SW 1271 (cell line): ENCODE measurements at places on chromosomes 1 and 21.

GRCh38 chr21:35528116-35529042 lies 479.3 kb upstream of the RUNX1 start:
- DNase-seq, result no peak

GRCh38 chr1:114482585-114482984 lies 28.4 kb downstream of the TRIM33 start:
- no peak for DNase-seq

DNA sequence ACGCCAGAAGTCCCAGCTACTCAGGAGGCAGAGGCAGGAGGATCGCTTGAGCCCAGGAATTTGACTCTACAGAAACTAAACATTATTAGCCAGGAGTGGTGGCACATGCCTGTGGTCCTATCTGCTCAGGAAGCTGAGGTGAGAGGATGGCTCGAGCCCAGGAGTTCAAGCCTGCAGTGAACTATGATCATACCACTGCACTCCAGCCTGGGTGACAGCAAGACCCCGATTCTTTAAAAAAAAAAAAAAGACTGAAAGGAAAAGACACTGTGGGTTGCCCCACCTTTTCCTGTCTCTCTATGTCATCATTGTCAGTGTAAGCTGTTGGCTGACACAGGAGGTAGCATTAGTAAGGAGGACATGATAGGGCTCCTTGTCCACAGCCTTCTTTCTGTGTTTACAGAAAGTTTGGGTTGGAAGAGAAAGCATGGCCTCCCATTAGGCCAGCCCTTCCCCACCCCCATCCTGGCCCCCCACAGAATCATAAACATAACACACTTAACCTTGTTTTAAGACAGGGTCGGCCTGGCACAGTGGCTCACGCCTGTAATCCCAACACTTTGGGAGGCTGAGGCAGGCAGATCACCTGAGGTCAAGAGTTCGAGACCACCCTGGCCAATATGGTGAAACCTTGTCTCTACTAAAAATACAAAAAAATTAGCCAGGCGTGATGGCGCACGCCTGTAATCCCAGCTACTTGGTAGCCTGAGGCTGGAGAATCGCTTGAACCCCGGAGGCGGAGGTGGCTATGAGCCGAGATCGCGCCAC lies 20.6 kb upstream of the RCAN3 start:
- DNase-seq, result no peak

DNA sequence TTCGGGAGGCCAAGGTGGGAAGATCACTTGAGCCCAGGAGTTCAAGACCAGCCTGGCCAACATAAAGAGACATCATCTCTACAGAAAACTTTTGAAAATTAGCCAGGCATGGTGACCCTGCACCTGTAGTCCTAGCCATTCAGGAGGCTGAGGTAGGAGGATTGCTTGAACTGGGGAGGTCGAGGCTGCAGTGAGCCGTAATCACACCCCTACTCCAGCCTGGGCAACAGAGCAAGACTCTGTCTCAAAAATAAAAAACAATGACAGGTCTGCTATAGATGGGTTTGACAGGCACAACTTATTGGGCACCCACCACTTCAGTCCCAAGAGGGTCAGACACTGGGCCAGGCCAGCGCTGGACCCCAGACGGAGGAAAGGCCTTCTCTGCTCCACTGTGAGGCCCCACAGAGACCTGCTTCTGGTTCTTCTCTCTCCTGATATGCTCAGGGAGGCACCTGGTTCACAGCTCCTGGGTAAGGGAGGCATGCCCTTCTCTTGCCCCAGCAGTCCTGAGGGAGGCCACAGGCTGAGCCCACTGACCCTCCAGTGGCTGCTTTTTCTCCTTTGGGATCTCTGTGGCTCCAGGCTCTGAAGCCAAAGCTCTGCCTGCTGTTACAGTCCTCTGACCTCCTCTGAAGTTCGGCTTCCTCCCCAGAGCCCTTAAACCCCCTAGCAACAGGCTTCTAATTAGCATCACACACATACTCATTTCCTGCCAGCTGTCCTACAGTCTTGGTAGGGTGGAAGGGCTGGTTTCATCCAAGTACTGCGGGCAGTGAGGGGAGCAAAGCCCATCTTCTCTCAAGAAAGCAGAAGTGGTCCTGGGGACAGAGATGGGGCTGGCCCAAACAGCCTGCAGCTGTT lies 14.4 kb downstream of the S100A16 start:
- DNase-seq, result no peak

- no peak for DNase-seq
Measured at GRCh38 chr1:8723010-8723409, 94.4 kb downstream of the RERE start.

DNA sequence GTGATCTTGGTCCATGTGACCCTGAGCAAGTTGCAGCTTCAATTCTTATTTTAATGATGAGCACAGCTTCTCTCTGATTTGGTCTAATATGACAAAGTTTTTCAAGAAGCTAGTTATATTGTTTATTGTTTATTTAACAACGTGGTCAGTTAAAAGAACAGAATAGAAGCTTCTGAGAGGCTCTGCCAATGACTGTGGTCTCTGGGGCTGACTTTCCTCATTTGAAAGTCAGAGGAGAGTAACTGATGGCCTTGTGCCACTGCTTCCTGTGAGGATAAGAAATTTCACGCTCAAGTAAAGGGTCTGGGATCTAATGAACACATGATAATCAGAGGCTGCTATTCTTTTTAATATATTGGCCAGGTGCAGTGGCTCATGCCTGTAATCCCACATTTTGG lies 7.3 kb downstream of the HHIPL2 start:
- no peak for DNase-seq

- DNase-seq, result no peak
Measured at GRCh38 chr1:150110116-150110515, 39.6 kb upstream of the PLEKHO1 start.

GRCh38 chr1:206967096-206967849 lies 3.0 kb downstream of the FCAMR start:
- no peak for DNase-seq

- no peak for DNase-seq
Measured at GRCh38 chr1:159867664-159868026, 5.2 kb upstream of the VSIG8 start.

DNA sequence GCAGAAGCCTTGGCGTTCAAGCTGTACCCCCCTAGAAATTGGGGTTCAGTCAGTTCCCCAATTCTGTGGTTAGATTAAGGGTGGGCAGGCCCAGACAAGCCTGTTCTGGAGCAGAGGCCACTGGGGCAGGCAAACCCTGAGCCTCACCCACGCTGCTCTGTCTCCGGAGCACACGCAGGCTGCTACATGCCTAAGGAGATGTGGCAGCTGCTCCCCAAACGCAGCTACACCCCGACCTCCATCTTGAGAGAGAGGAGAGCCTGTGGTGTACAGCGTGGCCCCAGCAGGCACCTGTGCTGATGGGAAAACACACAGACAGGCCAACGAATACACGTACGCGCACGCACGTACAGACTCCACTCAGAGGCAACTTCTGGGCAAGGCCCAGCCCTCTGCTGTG lies 33.9 kb upstream of the GRHL3 start:
- DNase-seq, result no peak

DNA sequence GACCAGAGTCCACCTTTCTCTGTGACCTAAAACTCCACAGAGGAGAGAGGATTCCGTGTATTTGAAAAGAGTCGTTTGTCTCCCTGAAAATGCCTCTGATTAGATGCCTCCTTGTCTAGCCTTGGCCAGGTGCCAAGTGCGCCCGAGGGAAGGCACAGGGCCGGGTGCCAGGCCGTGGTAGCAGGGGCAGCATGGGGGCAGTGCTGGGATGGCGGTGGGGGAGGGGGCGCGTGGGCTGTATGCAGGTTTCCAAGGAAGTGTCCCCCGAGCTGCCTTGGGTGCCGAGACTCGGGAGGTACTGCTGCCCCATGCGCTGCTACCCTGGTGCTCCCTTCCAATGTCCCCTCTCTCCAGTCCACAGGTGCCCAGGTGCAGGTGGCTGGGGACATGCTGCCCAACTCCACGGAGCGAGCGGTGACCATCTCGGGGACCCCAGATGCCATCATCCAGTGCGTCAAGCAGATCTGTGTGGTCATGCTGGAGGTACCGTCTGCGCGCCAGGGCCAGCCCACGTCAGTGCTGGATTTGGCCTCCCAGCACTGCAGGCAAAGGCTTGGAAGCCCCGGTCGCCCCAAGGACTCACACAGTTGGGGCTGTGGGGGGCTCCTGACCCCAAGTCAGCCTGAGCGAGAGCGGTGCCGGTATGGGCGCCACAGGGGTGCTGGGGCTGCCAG lies 70.9 kb upstream of the COL6A1 start:
- no peak for DNase-seq
